ENCODE measurements at places on chromosomes 3 and 15.

- DNase-seq: no peak
Measured at GRCh38 chr15:39854161-39854560, 65.9 kb downstream of the GPR176 start.

DNA sequence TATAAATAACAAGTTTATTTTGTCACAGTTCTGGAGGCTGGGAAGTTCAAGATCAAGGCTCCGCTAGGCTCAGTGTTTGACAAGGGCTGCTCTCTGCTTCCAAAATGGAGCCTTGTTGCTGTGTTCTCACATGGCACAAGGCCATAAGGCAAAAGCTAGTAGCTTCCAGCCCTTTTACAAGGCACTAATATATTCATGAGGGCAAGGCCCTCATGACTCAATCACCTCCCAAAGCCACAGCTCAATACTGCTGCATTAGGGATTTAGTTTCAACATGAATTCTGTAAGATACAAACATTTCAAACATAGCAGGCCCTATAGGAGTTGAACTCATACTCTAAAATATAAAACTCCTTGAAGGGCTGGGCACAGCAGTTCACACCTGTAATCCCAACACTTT is 30.2 kb downstream of the ZBTB11 start:
- peak; percentile 10 for DNase-seq

GRCh38 chr15:40921949-40922607 is 7.1 kb upstream of the DLL4 start:
- no peak for DNase-seq

DNA sequence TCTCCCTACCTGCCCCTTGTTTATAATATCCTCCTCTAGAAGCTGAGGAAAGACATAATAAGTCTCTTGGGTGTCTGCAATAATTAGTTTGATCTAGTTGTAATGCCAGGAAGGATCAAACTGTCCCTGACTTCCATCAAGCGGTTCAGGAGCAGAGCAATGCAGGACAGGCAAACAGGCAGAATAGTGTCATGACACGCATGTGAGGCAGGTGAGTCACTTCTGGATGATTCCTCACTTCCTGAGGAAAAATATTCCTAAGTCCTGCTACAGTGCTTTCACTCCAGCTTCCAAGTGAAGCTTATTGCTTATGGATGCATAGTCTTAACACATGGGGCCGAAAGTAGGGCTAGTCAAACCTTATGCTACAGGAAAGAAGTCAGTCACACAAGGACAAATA is 85.8 kb downstream of the GREM1 start:
- no peak for DNase-seq

DNA sequence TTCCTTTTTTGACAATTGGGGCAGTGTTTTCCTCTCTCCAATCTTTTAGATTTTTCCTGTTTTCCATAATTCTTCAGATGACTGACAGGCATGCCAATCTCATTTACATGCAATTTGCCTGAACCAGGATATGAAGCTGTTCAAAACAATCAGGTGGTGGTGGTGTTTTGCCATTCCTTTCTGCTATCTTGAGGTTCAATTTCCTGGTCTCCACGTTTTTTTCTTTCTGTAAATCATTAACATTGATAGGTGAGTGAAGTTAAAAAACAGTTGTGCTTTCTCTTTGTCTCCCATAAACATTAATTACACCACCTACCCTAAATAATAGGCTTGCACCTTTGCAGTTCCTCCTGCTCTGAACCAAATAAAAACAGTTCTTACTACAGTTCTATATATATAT is 49.1 kb downstream of the C2CD4A start:
- DNase-seq: no peak

- DNase-seq: no peak
Measured at GRCh38 chr15:85353516-85353915, 26.9 kb upstream of the AKAP13 start.

- DNase-seq: peak; percentile 1
Measured at GRCh38 chr15:25481208-25481859, 42.5 kb upstream of the UBE3A start.

DNA sequence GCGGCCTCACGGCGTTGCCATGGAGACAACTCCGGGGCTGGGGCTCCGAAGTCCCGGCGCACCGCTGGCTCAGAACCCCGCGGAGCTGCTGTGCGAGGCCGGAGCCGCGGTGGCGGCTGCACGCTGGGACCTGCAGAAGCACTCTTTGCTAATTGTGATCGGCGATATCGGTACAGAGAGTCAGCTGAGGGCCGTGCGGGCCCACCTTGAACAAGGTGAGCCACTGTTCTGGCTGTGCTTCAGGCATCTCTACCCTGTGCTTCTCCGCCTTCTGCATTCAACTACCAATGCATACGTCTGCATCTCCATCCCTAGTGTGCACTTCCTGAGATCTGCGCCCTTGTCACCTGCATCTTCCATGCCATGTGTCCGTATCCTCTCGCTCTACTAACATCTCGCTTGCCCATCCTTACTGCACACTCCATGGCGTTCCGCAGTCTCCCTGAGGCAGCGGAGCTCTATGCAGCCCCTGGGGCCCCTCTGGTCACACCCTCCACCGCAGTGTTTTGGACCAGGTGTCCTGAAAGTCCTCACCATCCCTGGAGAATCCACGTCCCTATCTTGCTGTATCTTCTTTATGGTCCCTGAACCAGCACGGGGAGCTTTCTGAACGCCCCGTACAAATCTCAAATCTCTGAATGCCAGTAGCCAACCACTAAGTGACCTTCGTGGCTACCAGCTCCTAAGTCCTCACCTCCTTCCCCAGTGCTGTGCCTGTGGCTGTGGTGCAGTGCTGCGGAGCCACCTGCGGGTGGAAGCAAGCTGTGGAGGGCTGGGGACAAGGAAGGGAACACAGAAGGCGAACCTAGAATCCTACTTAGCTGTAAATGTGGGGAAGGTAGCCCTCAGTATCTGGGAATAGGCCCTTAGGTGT is 6.2 kb upstream of the MAP1A start:
- peak; percentile 70 for DNase-seq

DNA sequence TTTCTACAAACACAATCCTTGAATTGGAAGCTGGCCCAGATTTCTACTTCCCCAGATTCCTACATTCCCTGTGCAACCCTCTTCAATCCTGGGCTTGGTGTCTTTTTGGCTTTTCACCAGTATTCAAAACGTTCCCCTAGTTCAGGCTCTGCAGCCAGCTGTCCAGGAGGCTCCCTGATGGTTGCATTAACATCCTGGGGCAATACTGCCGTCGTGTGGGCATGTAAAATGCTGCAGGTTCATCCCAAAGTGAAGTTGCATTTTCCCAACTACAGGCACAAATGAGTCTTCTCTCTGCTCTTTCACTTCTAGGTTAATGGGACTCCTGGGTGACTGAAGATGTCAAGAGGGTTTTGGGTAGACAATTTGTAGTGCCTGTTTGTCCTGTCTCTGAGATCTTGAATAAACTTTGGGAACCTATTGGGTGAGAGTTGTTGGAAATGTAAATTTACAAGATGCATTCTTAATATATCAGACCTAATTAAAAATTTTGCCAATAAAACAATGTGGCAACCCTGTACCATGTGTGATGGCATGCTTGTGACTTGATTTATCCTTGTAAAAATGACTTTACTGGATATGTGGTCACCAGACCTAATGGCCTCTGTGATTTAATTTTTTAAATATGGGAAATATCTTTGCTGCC is 28.6 kb downstream of the SOX14 start:
- DNase-seq: peak; percentile 35

GRCh38 chr3:37779289-37780152 is 82.2 kb upstream of the CTDSPL start:
- peak; percentile 78 for DNase-seq

DNA sequence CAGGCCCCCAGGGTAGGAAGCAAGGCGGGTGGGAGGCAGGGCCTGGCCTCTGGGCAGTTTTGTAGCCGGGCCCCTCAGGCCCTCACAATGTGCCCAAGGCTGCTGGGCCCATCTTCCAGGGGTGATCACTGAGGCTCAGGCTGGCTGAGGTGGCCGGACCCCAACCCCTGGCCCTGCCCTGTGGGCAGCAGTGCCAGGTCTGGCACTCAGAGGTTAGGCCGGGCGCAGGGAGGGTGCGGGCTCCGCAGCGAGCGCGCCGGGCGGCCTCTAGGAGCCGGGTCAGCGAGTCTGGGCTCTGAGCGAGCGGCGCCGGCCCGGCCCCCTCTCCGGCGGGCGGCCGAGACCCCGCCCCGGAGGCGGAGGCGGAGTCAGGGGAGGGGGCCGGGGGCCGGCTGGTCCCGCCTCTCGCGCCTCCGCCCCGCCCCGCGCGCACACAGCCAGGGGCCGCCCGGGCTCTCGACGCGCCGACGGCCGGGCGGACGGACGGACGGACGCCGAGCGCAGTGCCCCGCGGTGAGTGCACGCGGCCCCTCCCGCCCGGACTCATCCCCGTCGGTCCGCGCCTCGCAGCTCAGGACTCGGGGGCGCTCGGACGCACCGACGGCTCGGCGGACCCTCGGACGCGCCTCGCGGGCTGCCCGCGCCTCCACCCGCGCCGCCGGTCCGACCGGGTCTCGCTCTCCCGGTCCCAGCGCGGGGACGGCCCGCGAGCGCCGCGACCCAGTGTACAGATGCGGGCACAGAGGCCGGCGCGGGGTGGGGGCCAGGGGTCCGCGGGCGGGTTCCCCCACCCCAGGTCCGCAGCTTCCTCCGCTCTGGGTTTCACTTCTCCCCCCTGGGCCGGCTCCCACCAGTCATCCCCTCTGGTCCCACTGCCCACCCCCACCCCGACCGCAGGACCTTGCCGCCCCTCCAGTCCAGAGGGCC is at the start of gene FBLN2:
Gene FBLN2, plus strand, starts transcription at position 430 of the 927 bp plus-strand sequence. CDS start 21,231 bp downstream, outside the sequence.
- no peak for DNase-seq

DNA sequence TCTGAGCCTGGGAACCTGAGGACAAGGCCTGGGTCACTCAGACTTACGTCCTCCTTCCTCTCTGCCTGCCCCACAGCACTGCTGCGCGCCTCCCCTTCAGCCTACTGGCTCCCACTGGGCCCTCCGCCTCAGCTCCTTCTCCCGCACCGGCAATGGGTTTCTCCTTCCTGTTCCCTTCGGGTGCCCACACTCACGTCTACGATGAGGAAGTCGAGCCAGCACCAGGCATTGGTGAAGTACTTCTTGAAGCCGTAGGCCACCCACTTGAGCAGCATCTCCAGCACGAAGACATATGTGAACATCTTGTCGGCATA is 70.0 kb downstream of the EXOG start:
- no peak for DNase-seq

DNA sequence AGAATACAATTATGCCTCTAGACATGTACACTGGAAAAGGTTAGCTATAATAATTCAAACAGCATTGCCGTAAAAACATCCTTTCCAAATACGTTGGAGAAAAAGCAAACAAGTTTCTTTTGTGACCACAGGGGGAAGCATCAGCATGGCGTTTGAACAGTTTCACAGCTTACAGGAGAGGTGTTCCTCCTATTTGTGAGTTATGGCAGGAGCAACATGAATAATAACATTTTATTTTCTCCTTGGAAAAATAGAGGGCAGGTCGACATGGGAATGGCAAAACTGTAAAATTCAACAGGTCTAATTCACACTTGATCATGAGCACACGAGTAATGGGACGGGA is 39.7 kb upstream of the GADL1 start:
- DNase-seq: peak; percentile 73

- no peak for DNase-seq
Measured at GRCh38 chr3:111936191-111936841, 42.5 kb upstream of the ABHD10 start.
